ENCODE measurements at places on chromosomes 11 and 22. TPM values are rescaled to one million over a fixed set of nuclear protein-coding genes. Genes with fewer than 3 reads are reported as not detected.

GRCh38 chr11:10678101-10678500 is 15.5 kb downstream of the IRAG1 start:
- no peak for DNase-seq

- DNase-seq, result no peak
Measured at GRCh38 chr11:120467627-120468026, 43.9 kb upstream of the GRIK4 start.

Gene LARGE2
- 17.6 TPM for polyA plus RNA-seq

Gene CAT
- polyA plus RNA-seq, result 155 TPM

GRCh38 chr11:126704096-126704495 is 296.5 kb downstream of the KIRREL3 start:
- DNase-seq, result no peak

DNA sequence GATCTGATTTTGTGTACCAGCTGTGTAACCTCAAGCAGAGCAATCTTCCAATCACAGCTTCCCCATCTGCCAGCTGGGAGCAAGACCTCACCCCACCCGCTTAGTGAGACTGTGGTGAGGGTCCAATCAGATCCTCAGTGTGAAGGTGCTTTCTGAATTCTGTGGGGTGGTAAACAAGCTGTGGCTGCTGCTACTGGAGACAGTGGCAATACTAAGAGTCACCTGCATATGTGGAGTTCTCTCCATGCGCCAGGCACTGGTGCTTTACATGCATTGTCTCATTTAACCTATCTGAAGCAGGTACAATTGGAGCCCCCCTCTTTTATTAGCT is 50.4 kb downstream of the CWC15 start:
- no peak for DNase-seq

GRCh38 chr11:96158126-96158525 is 184.9 kb downstream of the MAML2 start:
- DNase-seq, result no peak

Gene LINC01488
- 0.09 TPM for polyA plus RNA-seq

Gene NXPE4
- polyA plus RNA-seq, result not detected

Gene NPAS4
- polyA plus RNA-seq, result 0.30 TPM

DNA sequence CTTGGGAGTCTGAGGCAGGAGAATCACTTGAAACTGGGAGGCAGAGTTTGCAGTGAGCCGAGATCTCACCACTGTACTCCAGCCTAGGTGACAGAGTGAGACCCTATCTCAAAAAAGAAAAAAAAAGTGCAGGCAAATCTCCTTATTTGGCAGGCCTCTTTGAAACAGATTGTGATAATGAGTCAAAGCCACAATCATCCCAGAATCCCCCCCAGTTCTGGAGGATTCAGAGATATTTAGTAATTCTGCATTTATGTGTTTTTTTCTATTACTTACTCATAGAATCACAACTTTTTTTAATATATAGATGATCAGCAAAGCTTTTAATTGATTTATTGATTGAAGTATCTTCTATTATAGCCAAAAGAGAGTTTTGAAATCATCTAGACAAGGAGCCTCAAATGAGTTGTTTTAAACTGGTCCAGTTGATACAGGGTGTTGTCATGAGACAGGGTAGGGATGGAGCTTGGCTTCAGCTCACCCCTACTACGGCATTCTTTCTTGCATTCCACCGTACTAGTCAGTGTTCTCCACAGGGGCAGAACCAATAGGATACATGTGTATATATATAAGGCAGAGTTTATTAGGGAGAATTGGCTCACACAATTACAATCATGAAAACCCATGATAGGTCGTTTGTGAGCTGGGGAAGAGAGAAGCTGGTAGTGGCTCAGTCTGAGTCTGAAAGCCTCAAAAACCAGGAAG is 39.3 kb upstream of the SORL1 start:
- DNase-seq, result no peak

GRCh38 chr11:69390561-69390960 is 90.9 kb upstream of the LINC01488 start:
- DNase-seq, result no peak

GRCh38 chr11:72918851-72919250 is 104.6 kb downstream of the ATG16L2 start:
- DNase-seq, result no peak

DNA sequence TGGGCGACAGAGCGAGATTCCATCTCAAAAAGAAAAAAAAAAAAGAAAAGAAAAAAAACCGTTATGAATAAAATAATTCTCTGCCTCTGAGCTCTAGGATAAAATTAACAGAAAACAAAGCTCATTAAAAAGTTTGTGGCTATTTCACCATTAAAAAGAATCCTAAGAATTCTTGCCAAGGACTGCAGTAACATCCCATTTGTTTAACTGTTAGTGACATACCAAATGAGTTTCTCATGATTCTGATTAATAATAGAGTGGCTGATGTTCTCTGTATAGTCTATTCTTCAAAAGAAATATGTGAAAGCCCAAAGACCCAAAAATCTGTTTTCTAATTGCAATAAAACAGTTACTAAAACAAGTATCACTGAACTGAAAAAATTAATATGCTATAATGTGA is 19.7 kb downstream of the CLNS1A start:
- no peak for DNase-seq

GRCh38 chr11:102120437-102120973 is 10.3 kb downstream of the YAP1 start:
- no peak for DNase-seq

Gene PRPF19
- polyA plus RNA-seq, result 113 TPM

DNA sequence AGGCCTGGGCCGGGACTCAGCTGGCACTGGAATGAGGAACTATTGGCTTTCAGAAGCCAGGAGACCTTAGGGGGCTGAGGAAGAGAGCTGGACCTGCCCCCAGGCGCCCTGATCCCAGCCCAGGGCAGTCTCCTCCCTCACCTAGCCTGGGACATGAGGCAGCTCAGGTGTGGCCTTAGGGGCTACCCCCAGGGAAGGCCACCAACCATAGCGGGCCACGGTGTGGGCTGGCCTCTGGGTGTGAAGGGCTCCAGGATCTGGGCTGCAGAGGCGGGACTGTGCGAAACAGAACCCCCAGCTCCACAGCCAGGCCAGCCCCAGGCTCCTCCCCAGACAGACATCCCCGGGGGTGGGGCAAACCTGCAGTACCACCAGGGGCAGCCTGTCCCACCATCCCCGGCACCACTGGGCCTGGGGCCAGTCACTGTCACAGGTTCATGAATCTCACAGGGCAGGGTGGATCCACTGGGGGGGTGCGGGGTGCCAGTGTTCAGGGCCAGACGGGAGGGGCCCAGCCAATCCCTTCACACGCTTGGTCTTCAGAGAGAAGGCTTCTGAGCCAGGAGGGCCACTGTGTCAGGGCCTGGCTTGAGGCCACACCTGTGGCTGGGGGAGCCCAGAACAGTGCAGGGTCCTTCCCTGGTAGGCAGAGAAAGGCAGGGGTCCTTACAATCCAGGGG is 3.5 kb downstream of the PLXNB2 start:
- no peak for DNase-seq

- DNase-seq, result no peak
Measured at GRCh38 chr11:16792426-16792825, 54.0 kb downstream of the C11orf58 start.

DNA sequence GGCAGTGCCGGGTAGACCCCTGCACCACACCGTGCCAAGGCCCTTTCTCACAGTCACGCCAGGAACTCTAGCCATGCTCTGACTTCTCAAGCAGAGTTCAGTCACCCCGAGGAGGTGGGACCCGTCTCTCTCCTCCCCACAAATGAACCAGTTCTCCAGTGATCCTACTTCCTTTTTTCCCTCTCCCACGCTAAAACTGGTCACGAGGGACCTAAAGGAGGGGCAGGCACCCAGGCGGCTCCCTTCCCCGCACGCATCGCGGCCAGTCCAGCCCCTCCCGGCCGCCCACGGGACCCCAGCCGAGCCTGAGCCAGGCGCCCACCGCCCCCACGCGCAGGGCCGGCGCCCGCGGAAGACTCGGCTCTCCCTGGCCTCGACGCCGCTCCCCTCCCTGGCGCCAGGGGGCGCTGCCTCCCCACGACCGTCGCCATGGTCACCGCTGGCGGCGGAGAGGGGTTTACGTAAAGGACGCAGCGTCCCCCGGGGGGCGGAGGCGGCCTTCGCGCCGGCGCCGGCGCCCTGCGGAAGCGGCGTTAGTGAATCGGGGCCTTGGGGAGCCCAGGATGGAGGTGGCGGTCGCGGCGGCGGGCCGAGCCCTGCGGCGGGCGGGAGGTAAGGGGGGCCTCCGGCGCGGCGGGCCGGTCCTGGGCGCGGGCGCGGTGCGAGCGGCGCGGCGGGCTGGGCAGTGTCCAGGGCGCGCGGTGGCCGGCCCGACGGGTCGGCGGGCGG is at the start of gene DAGLA:
DAGLA (plus strand) TSS at position 499 of the 729 bp plus-strand sequence. CDS start 39,765 bp downstream, outside the sequence.
- peak; percentile 47 for DNase-seq

DNA sequence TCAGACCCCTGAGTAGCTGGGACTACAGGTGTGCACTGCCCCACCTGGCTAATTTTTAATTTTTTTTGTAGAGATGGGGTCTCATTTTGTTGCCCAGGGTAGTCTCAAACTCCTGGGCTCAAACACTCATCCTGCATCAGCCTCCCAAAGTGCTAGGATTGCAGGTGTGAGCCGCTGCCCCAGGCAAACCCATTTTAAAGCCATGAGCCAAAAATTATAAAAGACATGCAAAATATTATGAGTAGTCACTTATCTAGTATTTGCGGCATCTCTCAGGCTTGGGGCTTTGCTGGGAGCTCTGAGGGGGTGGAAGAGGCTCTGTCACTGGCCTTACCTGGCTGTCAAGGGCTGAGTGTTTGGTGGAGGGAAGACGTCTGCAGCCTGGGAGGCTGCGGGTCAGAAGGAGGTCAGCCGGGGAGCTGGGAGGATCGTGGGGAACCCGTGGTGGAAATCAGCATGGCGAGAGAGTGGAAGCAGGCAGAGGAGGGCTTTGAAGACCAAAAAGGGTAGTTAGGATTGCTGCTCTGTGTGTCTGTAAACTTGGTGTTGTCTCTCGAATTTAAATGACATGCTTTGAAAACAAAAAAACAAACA is 69.1 kb upstream of the PARVG start:
- DNase-seq, result no peak

DNA sequence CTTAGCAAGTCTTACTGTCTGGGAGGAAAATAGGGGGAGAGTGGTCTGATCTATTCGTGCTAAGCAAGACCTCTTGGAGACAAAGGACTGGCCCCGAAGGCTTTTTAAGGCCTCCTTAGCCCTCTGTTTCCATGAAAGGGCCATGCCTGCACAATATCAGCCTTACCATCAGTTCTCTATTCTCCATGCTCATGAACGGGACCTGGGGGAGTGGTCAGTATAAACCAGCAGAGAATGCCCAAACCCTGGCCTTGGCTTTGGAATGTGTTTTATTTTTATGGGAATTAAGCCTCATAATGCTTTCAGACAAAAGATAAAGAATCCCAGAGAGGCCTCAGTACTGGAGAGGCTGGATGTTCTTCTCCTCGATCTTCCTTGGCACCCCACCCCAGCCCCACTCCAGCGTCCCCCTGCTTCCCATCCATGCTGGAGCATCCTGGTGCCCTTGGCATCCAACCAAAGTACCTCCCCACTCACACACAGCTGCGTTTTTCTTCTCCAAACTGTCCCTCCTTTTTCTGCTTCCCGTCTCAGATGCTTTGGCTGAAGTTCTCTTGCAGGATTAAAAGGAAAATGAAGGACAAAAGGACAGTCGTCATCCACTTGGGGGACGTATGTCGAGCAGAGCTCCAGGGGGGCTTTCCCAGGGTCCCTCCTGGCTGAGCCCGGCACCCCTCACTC is 18.6 kb downstream of the FXYD6 start:
- DNase-seq, result no peak

GRCh38 chr22:31952094-31952401 is 7.7 kb downstream of the YWHAH start:
- DNase-seq, result no peak

GRCh38 chr11:47891886-47892285 is 43.7 kb upstream of the NUP160 start:
- no peak for DNase-seq

DNA sequence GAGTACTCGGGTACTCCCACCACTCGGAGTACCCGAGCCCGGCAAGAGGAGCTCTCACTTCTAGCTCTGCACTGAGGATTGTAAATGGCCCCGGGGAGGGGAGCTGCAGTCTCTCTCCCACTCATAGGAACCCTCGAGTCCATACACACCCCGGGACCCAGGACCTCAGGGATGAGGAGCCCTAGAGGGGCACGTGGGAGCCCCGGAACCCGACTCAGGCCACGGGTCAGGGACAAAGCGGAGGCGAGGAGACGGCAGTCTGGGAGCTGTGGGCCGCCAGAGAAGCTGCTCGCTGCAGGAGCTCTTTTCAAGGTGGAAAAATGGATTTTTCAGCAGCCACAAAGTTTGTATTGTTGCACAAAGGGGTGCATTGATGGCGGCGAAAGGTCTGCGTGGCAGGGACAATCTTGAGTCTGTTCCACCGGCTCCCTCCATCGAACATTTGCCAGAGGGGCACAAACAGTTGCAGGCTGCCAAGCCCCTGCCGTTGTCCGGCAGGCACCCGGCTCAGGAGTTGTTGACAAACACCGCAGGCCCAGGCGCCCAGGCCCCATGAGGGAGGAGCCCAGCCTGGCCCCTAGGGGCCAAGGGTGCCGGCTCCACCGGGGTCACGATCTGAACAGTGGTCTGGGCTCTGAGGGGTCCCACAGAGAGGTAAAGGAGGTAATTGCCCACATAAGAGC is 5.7 kb upstream of the FLI1 start:
- no peak for DNase-seq

GRCh38 chr22:20586403-20586745 is 79.0 kb downstream of the MED15 start:
- no peak for DNase-seq

GRCh38 chr11:16468735-16469453 is 112.5 kb upstream of the SOX6 start:
- no peak for DNase-seq

Gene RAG2
- polyA plus RNA-seq, result 0.37 TPM

Gene CASP12
- 1.0 TPM for polyA plus RNA-seq

Data from left renal cortex interstitium (tissue), 4 donors.